ENCODE measurements at places on chromosomes 7 and 10.
A peak's percentile ranks its signal among the peaks of the same experiment; 100 is the strongest.

DNA sequence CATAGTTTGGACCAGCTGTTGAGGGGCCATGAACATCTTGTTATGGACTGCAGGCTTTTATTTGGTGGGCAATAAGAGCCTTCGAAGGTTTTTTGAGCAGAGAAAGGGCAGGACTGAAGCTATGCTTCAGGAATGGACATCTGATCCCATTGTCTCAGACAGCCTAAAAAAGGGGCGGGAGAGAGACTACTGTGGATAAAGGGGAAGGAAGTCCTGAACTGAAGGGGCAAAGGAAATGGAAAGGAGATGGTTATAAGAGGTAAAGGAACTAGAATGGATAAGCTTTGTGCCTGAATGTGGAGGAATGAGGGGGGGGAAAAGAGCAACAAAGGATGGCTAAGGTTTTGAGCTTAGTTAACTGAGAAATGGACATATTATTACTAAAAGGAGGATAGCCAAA is 172.5 kb downstream of the SKAP2 start:
- no peak for DNase-seq

- DNase-seq = no peak
Observed at GRCh38 chr10:119325131-119325530, 117.8 kb downstream of the GRK5 start.

DNA sequence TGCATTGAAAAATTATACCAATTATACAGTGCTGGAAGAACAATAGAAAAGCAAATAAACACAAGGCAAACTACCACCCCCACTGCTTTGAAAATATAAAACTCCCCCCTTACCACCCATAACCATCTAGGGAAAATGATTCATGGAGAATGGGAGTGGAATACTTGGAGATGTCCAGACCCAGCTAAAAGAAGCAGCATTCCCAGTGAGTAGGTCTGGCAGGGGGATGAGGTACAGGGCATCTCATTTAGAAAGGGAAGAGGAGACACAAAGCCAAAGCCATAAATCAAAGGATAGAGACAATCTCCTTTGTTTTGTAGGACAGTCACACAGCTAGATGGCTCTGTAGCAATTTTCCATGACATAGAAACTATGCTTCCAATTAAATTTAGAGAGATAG is 36.0 kb upstream of the DGKI start:
- peak; percentile 56 for DNase-seq

GRCh38 chr10:119714484-119714816 is 11.4 kb upstream of the INPP5F start:
- DNase-seq = no peak

GRCh38 chr7:67692425-67692824 is 695.8 kb downstream of the TYW1 start:
- no peak for DNase-seq

- DNase-seq = no peak
Observed at GRCh38 chr7:106563466-106564150, 97.3 kb downstream of the CCDC71L start.

DNA sequence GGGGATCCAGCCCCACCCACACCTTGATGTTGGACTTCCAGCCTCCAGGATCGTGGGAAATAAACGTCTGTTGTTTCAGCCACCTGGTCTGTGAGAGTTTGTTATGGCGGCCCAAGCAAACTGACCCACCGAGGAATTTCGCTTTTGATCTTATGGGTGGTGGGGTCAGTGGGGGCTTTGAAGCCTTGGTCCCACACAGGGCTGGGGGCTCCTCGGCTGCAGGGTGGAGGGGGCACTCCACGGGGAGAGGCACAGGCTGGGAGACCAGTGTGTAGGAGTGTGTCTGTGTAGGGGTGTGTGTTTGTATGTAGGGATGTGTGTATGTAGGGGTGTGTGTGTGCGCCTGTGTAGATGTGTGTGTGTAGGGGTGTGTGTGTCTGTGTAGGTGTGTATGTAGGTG is 48.1 kb upstream of the PSMG3 start:
- DNase-seq = no peak

- no peak for DNase-seq
Observed at GRCh38 chr10:100847440-100847839, 65.3 kb upstream of the SLF2 start.

DNA sequence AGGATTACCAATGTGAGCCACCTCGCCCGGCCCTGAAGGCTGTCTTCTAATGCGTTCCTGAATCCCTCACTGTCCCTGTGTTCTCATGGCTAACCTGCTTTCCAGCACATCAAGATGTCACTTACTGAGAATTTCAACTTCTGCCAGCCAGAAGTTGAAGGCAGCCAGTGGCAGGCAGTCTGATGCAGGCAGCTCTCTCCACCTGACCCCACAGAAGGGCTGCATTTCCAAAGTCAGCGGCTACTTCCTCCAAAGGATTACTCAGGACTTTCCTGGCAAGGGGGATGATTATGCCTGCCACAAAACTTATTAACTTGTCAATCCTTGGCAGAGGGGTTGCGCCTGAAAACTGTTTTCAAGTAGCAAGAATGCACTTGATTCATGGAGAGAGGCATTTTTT is 1219.4 kb downstream of the TYW1 start:
- no peak for DNase-seq

GRCh38 chr10:137031-137430 is 1.8 kb downstream of the ZMYND11 start:
- DNase-seq = peak; percentile 52

- DNase-seq = no peak
Observed at GRCh38 chr7:73340514-73340913, 12.6 kb downstream of the FKBP6 start.

DNA sequence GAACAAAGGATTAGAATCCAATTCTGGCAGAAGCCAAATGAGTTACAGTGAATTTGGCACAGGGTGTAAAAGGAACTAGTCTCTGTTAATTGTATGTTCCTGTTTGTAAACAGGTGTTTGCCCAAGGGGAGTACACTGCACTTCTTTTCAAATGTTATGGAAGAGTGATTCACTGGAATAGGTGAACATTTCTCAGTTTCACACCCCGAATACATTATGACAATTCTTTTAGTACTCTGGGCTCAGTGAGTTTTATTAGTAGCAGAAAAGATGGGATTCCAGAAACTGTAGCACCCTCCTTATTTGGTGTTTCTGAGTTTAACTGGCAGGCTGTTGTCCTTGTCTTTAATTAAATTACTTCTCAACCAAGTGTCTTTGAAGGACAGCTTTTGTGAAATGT is 329.2 kb downstream of the BBS9 start:
- no peak for DNase-seq

- DNase-seq = no peak
Observed at GRCh38 chr10:47370878-47371277, 13.2 kb downstream of the ZNF488 start.

DNA sequence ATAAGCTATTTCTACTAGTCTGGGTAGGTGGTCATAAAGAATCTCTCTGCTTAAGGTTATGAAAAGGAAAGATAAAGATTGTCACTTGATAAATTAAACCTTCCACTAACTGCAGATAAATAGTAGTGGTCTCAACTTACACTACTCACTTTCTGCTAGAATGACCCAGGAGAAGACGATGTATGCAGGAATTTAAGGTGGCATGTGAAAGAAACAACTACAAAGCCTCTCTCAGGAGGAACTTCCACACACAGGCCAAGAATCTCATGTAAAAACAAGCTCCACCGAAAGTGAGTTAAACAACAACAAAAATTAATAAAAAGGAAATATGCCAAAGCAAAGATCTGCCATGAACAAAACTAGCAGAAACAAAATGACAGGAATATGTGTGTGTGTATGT is 165.4 kb downstream of the CDC14C start:
- DNase-seq = no peak

- no peak for DNase-seq
Observed at GRCh38 chr7:95213148-95213547, 111.2 kb downstream of the PON1 start.

- no peak for DNase-seq
Observed at GRCh38 chr7:4944939-4945338, 14.0 kb downstream of the MMD2 start.

- peak; percentile 69 for DNase-seq
Observed at GRCh38 chr10:99779335-99779734, 3.1 kb upstream of the ABCC2 start.

GRCh38 chr7:118350260-118350659 is 125.8 kb downstream of the ANKRD7 start:
- no peak for DNase-seq

- no peak for DNase-seq
Observed at GRCh38 chr7:74657692-74658177, at the start of gene GTF2I. Gene GTF2I, plus strand, starts transcription at chr7:74657718. Its CDS starts 31,411 bp downstream, at chr7:74689129.

DNA sequence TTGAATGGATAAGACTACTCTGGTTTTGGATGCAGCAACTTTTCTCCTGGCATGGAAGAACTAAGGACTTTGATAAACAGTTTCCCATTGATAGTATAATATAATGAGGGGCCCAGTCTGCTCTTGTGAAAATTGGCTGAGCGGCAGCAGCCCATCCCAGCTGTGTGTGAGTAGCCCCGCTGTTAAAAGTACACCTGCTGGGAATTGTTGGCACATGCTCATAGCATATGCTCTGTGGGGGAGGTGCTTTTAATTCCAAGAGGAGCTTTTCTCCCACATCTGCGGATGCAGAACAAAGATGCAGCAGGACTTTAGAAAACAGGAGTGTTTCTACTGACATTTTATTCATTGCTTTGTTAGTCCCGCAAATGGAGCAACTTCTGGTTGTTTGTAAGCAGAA is 19.0 kb downstream of the SRI start:
- DNase-seq = no peak

DNA sequence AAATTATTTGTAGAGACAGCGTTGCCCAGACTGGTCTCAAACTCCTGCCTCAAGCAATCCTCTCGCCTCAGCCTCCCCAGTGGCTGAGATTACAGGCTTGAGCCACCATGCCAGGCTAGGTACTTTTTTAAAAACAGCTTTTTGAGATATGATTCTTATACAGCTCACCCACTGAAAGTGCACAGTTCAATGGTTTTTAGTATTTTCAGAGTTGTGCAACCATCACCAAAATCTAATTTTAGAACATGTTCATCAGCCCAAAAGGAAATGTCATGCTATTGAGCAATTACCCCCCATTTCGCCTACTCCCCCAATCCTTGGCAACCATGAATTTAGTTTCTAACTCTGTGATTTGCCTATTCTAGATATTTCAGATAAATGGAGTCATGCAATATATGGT is 73.7 kb downstream of the EVX1 start:
- peak; percentile 7 for DNase-seq

- no peak for DNase-seq
Observed at GRCh38 chr10:33776419-33777070, 442.1 kb upstream of the NRP1 start.

DNA sequence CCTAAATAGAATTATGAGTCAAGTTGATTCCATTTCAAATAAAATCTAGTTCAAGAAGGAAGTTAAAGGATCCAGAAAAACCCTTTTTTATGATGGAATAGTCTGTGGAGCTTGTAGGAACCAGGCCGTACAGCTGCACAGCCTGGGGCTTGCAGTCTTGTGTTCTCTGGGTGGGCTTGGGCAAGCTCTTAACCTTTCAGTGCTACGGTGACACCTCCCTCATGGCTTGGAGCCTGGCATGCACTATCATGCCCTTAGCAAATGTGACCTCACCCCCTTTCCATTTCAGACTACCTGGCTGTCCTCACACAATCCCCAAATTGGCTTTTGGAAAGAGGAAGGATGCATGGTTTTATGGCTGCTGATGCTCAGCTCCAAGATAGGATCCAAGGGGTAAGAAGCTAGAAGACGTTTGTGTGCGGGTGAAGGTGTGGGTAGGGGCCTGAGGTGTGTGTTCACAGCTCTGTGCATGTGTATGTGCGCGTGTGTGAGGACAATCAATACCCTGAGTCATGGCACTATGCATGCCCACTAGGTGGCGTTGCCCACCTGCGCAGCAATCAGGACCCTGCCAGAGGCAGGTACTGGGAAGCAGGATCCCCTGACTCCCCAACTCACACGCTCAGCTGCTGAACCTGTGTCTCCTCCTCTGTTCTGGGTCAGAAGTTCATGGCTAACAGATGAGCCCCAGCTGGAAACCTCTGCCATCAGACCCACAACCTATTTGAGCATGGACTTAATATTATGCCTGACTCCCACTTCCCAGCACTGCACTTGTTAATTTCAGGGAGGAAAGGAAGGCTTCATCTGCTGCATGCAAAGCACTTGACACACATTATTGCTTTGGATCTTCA is 113.4 kb downstream of the PTPN20 start:
- DNase-seq = peak; percentile 21

- DNase-seq = peak; percentile 87
Observed at GRCh38 chr7:23020742-23021401, 6.9 kb upstream of the HYCC1 start.

DNA sequence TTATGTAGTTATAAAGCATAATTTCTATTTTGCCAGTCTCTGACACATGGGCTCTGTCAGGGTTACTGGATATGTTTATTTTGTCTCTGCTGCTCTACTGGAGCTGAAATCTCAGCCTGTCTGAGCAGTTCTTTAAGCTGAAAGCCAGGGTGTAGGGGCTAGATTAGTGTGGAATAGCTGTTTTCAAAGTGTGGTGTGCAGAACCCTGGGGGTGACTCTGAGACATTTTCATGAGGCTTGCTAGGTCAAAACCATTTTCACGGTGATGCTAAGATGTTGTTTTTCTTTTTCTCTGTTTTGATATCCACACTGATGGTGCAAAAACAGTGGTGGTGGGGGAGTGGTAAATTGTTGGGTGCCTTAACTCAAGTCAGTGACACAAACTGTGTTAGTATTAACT is 45.5 kb downstream of the CREM start:
- peak; percentile 9 for DNase-seq

- DNase-seq = no peak
Observed at GRCh38 chr7:26188957-26189541, 11.5 kb downstream of the HNRNPA2B1 start.

- DNase-seq = no peak
Observed at GRCh38 chr7:67809586-67809985, 813.0 kb downstream of the TYW1 start.

DNA sequence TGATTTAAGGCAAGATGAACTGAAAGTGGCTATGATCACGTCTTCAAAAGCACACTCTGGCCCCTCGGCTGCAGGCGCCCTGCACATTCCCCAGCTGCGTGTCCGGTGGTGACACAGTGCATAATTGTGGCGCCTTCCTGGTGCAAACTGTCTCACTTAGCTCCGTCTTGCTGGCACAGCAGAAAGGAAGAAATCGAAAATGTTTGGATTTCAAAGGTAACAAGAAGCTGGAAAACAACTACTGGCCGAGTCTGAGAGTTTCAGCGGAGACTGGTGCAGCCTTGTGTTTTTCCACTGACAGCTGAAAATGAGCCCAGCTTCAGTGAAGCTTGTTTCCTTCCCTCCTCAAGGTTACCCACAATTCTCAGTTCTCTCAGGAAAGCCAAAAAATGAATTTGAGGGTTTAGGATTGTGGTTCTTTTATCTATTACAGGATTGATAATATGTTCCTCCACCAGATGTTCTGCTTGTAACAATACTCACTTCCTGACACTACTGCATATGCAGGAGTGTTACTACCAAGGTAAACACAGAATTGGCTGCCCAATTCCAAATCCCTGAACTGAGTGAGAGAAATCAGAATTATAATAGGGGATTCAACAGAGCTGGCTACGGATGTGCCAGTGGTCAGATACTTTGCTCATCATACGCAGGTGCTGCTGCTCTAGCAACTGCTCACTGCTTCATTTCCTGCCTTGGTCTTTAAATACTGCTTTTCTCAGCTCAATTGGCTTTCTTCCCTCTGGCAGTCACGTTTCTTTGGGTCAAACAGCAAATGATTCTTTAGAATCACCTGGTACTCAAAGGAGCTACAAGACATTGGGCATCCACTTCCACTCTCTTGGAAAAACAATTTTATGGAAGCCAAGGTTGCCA is 63.7 kb downstream of the TRUB1 start:
- peak; percentile 14 for DNase-seq

Data from foreskin fibroblast (primary cell).